GM04504 (cell line): ENCODE measurements at places on chromosomes 1 and 21.

- no peak for DNase-seq
Observed at GRCh38 chr1:77783141-77783540, 3.7 kb downstream of the MIGA1 start.

DNA sequence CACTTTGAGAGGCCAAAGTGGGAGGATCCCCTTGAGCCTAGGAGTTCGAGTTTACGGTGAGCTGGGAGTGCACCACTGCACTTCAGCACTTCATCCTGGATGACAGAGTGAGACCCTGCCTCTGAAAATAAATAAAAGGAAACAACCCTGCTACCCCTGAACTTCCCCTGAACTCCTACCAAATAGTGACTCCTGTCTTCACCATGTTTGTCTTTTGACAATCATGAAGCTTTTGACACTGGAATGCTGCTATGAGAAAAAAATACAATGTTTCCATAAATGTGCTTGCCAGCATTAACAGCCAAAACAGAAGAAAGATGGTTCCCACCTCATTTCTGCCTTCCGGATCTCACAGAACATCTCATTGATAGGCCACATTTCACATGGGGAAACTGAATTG, 10.4 kb downstream of the ZBTB8A start:
- no peak for DNase-seq

- DNase-seq, result no peak
Observed at GRCh38 chr21:41500931-41501381, 7.0 kb downstream of the TMPRSS2 start.

DNA sequence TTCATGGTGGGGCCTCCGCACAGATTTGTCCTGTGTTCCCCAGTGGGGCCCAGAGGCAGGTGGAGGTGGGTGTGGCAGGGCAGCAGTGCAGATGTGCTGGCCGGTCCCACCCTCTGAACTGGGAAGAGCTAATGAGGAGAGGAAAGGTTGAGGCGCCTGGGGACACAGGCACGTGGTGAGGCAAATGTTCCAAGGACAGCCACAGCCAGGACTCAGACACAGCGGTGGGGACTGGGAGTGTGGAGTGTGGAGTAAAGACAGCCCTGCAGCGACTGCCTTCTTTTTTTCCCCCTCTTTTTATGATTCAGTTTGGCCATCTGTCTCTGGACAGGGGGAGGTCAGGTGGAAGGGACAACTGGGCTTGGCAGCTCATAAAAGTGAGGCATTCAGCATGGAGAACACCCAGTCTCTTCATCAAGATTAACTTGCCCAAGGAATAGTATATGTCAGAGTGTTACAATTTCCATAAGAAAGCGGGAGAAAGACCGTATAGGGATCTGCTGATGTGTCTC, 104.2 kb upstream of the GCLM start:
- DNase-seq, result no peak

- DNase-seq, result no peak
Observed at GRCh38 chr21:46038871-46039397, 57.4 kb downstream of the COL6A1 start.

DNA sequence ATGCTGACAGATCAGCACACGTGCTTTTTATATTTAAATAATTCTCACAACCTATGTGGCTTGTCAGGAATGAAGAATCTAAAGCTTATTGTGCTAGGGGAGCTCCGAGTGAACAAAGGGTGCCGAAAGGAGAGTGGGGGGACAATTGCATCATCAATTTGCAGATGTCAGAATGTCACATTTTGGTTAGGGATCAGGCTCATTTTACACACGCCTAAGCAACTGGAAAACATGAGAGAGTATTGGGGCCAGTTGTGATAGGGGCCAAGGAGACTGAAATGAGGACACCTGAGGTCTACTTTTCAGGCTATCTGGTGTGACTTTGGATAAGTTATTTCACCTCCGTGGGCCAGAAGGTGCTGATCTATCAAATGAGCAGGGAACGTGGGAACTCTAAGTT, 31.8 kb downstream of the RUNX1 start:
- DNase-seq, result no peak

DNA sequence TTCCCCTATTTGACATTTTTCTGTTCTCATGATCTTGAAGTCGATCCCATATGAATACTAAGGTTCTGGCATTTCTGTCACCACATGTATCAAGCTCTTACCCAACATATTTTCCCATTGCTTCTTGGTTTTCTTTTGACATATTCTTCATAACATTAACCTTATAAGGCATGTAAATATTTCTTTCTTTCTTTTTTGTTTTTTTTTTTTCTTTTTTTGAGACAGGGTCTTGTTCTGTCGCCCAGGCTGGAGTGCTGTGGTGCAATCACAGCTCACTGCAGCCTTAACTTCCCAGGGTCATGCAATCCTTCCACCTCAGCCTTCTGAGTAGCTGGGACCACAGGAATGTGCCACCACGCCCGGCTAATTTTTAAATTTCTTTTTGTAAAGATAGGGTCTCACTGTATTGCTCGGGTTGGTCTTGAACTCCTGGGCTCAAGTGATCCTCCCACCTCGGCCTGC, 33.1 kb upstream of the ERRFI1 start:
- DNase-seq, result no peak

GRCh38 chr1:7885513-7886404, 32.9 kb upstream of the UTS2 start:
- DNase-seq, result no peak

- DNase-seq, result no peak
Observed at GRCh38 chr1:19932866-19933265, 9.4 kb upstream of the PLA2G2E start.

GRCh38 chr1:239757716-239758115, 334.0 kb upstream of the FMN2 start:
- no peak for DNase-seq

GRCh38 chr1:214565310-214565709, 13.9 kb upstream of the PTPN14 start:
- DNase-seq, result no peak

- no peak for DNase-seq
Observed at GRCh38 chr21:38261851-38262250, 5.1 kb downstream of the KCNJ15 start.

DNA sequence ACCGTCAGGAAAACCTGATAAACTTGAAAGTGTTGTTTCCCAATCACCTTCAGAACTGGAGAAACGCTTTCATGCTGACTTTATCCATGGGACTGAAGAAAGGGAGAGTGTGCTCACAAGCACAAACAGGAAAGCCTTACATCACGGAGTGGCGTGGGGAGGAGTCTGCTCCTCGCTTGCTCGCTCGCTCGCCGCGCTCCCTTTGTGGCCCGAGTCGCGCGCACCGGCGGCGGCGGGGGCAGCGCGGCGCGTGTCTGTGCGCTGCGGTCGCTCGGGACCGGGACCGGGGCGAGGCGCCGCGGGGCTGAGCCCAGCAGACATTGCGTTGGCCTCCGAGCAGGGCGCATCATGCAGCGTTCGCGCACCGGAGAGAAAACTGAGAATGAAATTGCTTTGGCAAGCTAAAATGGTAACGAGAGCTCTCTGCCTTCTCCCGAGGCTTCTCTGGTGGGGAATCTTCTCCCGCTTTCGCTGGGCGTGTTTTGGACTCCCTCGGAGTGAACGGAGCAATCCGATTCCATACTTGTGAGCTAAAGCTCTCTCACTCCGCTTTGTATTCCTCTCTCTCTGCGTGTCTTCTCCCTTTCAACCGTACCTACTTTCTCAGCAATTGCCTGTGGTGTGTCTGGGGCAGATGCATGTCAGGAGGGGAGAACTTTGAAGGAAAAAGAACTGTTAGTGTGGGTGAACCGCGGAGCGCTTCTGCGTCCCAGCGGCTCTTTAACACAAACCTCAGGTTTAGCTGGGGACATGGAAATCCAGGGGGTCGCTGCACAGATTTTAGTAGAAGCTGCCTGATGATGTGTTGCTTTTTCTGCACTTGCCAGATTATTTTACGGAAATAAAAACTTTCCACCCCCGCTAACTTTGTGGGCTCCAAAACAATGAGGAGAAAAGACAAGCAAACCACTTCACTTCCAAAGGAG, at the start of gene RGL1:
Gene RGL1, plus strand, starts transcription at position 205 of the 926 bp plus-strand sequence. Its CDS starts 178 bp downstream, at position 383.
- DNase-seq, result no peak

GRCh38 chr1:81304187-81304586, 496.5 kb upstream of the ADGRL2 start:
- peak; percentile 11 for DNase-seq

- DNase-seq, result peak; percentile 65
Observed at GRCh38 chr1:171741872-171742576, at the start of gene VAMP4. TSS of gene VAMP4 (minus strand) at chr1:171742065. CDS start at chr1:171738414, 3,651 bp downstream.

- no peak for DNase-seq
Observed at GRCh38 chr1:217393896-217394295, 237.0 kb downstream of the GPATCH2 start.

- DNase-seq, result no peak
Observed at GRCh38 chr1:20474333-20474975, 11.6 kb downstream of the CAMK2N1 start.

- DNase-seq, result no peak
Observed at GRCh38 chr1:3103967-3104677, 35.1 kb downstream of the PRDM16 start.

GRCh38 chr1:231714440-231714839, 87.8 kb downstream of the DISC1 start:
- DNase-seq, result no peak

- peak; percentile 28 for DNase-seq
Observed at GRCh38 chr1:108661030-108661609, at the start of gene HENMT1. TSS of gene HENMT1 (minus strand) at chr1:108661093. CDS start at chr1:108659884, 1,209 bp downstream.

DNA sequence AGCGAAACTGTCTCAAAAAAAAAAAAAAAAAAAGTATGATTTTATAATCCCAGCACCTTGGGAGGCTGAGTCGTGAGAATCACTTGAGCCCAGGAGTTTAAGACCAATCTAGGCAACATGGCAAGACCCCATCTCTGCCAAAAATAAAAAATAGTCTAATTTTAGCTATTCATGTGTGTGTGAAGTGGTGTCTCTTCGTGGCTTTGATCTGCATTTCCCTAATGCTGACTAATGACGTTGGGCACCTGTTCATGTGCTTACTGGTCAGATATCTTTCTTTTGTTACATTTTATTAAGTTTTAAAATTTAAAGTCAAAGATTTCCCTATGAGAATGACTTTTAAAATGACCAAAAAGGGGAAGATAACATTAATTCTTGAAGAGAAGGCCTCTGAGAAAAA, 31.0 kb downstream of the PSEN2 start:
- DNase-seq, result no peak

DNA sequence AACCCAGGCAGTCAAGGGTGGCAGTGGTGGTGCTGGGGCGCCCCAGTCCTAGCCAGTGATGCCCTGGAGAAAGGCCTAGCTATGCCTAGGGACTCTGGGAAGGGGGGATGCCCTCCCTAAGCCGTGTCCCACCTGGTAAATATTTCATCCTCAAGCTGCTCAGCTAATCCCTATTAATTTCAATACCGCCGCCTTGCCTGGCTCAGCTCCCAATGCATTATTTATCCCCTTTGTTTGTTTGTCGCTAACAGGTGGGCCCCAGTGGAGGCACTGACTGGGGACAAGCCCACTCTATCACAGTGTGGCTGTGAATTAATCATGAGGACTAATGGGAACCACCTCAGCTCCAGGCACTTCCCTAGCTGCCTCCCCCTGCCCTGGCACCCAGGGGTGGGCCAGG, 22.5 kb downstream of the DMAP1 start:
- no peak for DNase-seq

DNA sequence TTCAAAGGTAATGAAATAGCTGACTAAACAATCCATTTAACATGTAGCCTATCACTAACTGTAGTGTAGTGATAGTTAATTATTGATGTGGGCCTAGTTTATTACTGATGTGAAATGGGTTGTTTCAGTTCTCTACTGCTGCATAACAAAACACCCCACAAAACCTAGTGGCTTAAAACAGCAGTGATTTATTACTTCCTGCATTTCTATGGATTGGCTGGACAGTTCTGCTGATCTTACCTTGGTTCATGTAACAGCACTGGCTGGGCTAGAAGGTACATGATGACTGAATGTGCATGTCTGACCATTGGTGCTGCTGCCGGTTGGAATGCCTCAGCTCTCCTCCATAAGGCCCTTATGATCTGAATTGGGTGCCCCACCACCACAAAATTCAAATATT, 5.4 kb upstream of the ABL2 start:
- DNase-seq, result no peak

DNA sequence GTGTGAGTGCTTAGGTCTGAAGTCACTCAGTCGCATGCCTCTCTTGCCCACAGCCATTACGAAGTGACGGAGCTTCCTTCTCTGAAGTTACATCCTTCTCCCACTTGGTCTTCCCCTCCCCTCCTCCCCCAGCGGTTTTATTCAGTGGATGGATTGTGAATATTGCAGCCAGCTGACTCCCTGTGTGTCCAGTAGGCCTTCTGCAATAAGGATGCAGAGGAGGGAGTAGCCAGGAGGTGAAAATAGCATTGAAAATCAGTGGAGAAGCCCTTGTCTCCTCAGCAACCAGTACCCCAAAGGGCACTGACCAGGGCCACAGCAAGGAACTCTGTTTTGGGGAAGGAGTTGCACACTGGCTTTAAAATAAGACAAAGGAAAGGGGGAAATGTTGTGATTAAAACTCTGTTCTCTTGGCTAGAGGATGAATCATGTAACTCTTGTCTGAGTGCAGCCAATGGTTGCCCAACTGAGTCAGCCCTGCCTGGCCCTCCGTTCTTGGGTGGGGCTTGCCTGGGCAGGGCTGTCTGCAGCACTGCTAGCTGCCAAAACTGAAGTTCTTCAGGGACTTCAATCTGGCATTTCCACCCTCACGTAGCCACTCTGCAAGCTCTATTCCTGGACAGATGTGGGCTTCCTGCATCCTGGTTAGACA, 4.3 kb downstream of the S100A10 start:
- peak; percentile 73 for DNase-seq

DNA sequence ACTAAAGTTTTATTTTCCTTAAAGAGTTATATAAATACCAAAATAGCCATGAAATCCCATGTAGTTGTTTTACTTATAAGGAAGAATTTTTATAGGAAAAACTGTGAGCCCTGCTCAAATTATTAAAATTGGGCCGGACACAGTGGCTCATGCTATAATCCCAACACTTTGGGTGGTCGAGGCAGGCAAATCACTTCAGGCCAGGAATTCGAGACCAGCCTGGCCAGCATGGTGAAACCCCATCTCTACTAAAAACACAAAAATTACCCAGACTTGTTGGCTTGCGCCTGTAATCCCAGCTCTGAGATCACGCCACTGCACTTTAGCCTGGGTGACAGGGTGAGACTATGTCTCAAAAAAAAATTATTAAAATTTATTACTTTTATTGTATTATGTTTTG, 149.3 kb downstream of the MRPL39 start:
- DNase-seq, result no peak

DNA sequence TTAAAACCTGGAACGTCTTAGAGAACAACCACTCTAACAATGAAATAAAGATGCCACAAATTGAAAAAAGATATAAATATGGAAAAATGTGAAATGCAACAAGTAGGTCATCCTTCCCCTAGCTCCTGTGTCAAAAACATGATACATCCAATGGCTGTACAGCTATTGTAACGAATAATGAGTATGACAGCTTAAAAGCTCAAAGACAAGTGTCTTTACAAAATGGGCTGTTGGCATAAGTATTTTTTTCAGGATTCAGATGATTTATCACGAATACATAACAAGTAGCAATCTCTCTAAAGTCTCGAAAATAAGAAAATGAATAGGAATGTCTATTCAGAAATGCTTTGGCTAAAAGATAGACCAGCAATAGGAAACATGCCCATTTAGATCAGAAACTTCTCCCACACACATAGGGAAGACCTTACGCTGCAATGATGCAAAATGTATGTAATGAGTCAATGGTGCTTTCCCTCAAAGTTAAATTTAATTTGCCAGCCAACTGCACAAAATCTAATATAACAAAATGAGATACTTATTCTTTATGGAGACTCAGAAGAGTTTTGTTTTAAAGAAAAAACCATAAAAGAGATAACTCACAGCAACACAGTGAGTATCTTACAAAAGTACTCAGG, 8.3 kb downstream of the TGFBR3 start:
- DNase-seq, result no peak
